NCI-H2081 treated with DMSO at 0.1 percent for 48 hours (cell line): ENCODE measurements at places on chromosomes 5 and 9.

GRCh38 chr9:92136184-92136858 is 21.1 kb upstream of the SPTLC1 start:
- no peak for DNase-seq

- DNase-seq = no peak
These were observed 1041.2 kb downstream of the DTWD2 start for GRCh38 chr5:117947121-117947520.

- no peak for DNase-seq
These were observed 5.9 kb upstream of the CSF1R start for GRCh38 chr5:150092159-150092787.

- DNase-seq = no peak
These were observed 101.2 kb downstream of the RAPGEF6 start for GRCh38 chr5:131533836-131534235.

- DNase-seq = no peak
These were observed 35.1 kb upstream of the ADRB2 start for GRCh38 chr5:148791334-148791667.

DNA sequence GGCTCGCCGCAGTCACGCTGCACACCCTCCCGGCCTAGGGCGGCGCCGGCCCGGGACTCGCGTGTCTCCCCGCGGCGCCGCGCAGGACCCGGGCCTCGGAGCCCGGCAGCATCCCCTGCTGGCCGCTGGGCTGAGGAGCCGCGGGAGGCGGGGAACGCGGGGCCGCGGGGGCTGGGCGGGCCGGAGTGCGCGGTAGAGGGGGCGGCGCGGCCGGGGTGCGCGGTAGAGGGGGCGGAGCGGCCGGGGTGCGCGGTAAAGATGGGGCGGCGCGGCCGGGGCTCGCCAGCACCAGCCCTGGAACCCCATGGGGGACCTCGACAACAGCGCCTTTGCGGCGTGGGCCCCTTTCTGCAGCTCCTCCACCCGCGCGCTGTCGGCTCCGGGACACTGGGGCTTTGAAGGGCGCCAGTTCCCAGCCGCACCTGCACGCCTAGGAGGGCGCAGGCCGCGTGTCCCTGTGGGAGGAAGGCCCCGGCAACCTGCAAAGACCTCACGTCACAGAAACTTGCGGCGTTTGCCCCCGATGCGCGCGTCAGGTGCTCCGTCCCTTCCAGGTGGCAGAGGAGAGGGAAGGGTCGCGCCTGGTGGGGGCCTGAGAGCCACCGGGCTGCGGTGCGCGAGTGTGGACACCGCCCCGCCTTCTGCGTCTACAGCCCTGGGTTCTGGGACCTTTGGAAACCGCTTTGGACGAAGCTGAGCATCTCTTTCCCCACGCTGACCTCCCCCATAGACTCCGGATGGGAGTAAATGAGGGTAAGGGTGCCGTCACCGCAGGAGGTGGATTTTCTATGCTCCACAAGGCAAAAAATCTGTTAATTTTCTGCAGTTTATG is 49.6 kb downstream of the NSUN2 start:
- no peak for DNase-seq

- DNase-seq = no peak
These were observed 12.5 kb upstream of the SYNPO start for GRCh38 chr5:150627731-150628545.

- no peak for DNase-seq
These were observed 2.1 kb downstream of the TRAF2 start for GRCh38 chr9:136888454-136888853.

DNA sequence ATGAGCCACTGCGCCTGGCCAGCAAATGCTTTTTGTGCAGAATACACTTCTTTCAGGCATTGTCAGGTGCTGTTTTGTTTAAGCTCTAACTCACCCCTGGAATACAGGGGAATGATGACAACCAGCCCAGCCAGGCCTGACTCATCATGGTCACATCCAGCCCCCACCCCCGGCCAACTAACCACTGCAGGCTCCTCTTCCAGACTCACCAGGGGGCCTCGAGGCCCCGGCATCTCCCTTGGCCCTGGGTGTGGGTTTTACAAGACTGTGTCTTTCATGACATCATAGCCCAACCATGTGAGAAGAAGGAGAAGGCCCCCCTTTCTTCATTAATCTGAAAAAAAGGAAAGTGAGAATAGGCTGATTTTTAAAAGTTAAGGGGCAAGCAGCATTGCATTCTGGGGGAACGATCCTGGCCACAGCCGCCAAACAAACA is 35.5 kb downstream of the OLFML2A start:
- DNase-seq = no peak

DNA sequence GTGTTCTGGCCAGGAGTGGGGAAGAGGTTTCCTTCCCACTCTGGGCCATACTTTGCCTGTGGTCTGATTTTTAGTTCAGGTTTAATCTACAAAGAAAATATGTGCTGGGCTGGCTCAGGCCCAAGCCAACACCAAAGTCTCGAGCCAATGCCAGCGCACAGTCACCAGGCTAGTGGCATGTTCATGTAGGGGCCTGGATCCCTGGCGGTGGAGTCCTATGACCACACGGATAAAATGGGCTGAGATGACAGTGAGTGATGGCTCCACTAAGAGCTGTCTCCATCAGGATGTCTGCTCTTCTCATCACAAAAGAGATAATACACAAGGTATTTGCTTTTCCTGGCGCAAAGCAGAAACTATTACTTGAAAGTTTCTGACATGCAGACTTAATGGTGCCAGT is 92.9 kb upstream of the PTPN3 start:
- DNase-seq = no peak

DNA sequence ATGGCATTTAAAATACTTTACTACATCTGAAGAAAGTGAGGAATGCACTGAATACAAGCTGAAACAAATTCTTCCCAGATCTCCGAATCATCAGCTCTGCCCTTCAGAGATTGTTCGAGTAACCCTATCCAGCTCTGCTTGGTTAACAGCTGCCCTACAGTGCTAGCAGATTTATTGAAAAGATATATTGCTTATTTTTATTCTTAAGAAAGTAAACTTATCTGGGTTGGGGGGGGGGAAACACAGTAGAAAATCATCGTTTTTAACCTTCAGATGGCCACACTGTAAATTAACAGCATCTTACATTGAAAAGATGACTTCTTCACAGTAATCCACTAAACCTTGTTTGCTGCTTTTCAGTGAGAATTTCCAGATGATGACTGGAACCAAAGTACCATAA is 210.8 kb downstream of the NFIB start:
- no peak for DNase-seq

GRCh38 chr9:135253305-135254004 is 166.0 kb downstream of the OLFM1 start:
- DNase-seq = no peak

DNA sequence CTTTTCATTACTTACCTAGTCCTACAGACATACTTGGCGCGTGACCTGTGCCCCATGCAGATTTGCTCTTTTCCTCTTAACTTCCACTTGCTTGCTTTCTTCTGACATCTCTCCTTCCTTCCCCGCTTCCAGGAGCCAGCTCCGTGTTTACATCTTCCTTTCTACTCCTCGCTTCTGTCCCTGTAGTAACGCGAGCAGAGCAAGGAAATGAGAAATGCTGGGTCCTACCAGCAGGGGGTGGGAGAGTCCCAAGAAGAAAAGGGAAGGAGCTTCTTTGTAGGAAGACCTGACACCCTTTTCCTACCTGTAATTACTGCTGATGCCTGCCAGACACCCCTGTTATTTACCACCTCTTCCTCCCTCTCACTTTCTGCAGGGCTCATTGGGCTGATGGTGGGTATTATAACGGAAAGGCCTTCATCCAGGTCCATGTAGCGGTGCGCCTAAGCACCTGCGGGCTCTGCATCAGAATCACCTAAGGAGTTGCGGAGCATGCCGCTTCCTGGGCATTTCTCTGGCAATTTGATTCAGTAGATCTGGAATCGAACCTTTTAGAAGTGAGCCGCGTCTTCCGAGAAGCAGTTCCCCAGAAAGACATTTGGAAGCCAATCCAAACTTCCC is 1260.8 kb upstream of the WWC1 start:
- DNase-seq = no peak

- DNase-seq = no peak
These were observed 411.6 kb downstream of the BNC2 start for GRCh38 chr9:16458696-16459420.

DNA sequence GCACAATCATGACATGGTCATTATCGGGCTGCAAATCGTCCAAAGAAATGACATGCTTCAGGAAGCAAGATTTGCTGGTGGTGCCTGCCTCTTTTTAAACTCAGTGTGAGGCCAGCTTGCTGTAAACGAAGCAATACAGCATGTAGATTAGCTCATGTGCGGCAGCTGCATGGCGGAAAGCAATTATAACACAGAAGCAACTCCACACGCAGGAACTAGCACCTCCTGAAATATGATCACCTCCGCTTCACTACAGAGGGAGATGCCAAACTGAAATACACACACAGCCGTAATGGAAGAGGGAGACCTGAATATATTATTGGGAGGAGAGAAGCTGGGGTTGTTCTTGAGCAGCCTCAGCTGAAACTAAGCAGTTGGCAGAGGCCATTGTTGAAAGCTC is 312.5 kb downstream of the PSAT1 start:
- DNase-seq = peak; percentile 3

GRCh38 chr9:20478786-20479185 is 143.5 kb downstream of the MLLT3 start:
- no peak for DNase-seq

GRCh38 chr5:18142831-18143230 is 508.6 kb downstream of the TAF11L14 start:
- DNase-seq = no peak

DNA sequence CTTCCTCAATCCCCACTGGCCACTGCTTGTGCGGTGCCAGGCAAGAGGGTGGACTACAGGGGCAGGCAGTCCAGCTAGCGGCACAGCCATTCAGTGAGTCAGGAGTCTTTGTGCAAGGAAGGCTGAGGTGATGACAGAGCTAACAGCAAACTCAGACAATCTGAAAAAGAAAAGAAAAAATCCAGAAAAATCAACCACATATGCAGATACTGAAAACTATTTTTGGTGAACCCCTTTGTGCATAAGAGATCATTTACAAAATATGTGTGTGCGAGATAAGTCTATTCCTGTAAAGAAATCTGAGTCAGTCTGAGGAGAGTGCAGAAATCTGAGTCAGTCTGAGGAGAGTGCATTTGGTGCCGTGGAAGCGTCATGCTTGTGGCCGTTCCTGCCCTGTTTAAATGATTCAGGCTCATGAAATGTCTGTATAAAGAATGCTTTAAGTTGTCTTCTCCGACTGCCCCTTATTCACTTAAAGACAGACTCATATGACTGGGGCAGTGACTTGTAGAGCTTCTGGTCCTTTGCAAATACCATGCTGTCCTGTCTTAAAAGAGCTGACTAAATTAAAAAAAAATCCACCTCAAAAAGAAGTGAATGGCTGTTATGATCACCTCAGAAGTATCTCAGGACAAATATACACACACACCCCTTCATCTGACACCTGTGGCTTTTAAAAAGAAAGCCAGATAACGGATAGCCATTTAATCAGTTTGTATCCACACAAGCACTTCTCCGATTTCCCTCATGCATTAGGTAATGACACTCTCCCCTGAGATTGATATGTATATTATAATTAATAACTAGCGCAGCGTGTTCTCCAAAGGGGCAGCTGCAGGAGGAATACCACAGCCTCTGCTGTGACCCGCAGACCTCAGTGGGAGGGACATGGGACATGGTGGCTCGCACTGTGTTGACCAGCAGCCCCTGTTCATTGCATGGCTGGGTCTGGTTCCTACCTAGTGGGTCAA is 47.3 kb downstream of the TRIO start:
- DNase-seq = no peak

- DNase-seq = no peak
These were observed 10.2 kb downstream of the SARDH start for GRCh38 chr9:133727876-133728441.

DNA sequence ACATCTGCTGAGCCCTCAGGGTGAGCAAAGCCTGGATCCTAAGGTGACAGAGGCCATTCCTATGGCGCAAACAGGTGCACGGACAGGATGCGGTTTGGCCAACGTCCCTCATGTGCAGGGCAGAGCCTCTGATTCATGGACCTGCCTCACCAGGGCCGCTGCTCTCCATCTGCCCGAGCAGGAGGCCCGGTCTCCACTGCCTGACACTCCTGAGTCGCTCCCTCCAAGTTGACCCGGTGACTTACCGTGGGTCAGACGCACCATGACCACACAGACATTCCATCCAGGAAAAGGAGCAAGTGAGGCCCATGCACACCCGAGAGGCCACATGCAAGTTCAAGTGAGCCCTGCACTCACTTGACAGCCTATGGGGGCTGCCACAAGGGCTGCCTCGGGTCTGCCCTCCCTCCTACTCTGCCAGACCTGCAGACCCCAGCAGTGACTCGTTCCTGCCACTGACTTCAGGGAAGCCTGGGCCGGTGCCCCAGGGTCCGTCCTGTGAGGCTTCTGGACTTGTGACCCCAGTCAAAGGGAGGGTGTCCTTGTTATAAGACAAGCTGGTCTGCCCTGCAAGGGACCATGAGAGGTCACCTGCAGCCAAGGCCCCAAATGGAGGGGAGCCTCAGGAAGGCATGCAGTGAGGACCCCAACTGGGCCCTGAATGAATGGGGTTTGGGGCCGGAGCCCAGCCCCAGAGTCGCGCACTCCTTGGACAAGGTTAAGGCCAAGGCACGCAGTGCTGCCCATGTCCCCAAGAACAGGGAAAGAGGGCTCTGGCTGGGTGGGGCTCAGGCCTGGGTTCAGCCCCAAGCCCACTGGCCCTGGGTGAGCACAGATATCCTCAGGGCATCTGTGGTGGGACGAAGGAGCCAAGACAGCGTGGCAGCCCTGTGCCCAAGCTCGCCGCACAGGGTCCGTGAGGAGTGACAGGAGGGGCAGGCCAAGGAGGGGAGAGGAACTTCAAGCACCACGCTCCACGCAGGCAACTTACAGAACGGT is 10.1 kb downstream of the BRD3OS start:
- DNase-seq = no peak

DNA sequence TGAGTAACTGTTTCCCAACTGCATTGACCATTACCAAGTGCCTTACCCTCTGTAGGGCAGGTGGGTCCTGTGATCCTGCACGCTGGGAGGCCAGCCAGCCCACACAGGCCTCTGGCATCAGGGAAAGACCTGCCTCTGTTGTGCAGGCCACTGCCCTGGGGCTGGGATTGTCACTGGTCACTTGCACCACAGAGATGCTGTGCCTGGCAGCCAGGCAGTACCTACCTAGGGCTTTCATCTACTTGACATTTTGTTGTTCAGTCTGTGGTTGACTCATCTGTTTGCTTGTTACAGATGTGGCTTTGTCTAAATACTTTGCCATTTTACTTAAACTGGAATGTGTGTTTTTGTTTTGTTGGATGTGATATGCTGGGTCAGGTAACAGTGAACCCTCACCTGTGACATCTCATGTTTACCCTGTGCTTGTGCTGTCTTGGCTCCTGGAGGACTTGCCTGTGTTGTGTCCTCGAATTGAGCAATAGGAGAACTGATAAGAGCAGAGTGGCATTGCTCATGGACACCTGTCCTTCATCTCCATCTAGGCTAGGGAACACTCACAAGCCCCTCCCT is 32.8 kb downstream of the SECISBP2 start:
- no peak for DNase-seq
